Brain pericyte (primary cell): ENCODE measurements at places on chromosomes 4 and X.

DNA sequence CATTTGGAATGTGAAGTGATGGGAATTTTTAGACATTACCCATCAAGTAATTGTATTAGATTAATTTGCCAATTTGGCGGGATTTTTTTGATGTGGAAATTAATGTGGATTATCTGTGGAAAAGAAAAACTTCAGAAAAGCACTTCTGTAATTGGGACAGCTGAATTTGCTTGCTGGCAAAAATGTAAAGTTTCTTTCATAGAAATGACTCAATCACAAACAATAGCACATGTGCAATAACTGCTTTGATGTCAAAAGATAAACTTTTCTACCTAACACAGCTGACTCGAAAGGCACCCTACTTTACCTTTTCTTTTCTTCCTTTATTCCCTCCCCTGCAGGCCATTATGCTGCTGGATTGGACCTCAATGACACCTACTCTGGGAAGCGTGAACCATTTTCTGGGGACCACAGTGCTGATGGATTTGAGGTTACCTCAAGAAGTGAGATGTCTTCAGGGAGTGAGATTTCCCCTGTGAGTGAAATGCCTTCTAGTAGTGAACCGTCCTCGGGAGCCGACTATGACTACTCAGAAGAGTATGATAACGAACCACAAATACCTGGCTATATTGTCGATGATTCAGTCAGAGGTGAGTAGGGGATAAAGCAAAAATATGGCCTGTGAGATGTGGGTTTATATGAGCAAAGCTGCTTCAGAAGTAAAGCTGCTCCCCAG, 1.4 kb downstream of the AREG start:
- no peak for DNase-seq

DNA sequence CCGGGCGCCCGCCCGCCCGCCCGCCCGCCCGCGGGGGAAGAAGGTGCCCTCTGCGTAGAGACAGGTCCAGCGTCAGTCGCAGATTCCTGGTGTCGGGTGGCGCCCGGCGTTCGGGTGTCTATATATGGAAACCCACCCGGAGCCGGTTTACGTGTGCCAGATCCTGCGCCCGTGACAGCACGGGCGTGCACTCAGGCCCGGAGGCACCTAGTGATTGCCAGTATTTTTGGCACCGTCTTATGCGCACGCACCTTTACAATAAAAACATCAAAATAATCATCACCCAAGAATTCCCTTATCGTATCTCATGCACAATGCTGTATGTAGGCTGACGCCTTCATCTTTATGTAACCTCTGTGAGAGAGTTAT, 519 bp downstream of the SLC25A4 start:
- no peak for DNase-seq

DNA sequence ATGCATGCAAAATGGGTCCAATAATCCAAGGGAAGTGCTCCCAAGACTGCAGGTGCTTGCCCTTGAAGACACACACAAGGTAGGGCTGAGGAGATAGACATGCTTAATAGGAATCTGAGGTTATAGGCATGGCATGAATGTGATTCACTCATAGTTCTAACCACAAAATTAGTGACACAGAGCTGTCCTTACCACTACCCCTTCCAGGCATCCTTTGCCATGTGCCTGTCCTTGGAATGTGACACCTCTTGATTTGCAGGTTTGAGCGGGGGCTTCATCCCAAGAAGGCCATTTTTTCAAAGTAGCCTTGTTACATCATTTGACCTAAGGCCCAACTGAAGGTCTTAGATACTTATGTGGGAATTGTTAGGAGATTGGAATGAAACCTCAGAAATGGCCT, 112.5 kb downstream of the CCNG2 start:
- DNase-seq = no peak

DNA sequence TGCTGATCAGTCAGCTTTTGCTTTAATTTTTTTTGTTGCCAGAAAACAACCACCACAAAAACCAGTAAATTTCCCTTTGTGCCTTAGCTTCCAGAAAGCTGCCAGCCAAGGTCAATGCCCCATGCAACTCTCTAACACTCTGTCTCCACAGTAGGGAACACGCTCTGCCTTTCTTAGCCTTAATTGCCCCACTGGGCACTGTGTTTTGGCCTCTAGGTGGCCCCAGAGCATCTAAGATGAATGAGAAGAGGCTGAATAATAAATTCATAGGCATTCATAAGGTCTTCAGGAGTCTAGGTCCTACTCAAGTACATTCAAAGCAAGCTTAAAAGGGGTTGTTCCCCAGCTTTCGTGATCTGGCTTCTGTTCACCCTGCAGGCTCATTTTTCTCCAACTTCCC, 57.7 kb upstream of the PASD1 start:
- DNase-seq = no peak

- DNase-seq = no peak
Measured at GRCh38 chrX:72247206-72247942, 8.5 kb upstream of the ERCC6L start.

GRCh38 chr4:164438321-164438720, 315.6 kb upstream of the SMIM31 start:
- DNase-seq = no peak

DNA sequence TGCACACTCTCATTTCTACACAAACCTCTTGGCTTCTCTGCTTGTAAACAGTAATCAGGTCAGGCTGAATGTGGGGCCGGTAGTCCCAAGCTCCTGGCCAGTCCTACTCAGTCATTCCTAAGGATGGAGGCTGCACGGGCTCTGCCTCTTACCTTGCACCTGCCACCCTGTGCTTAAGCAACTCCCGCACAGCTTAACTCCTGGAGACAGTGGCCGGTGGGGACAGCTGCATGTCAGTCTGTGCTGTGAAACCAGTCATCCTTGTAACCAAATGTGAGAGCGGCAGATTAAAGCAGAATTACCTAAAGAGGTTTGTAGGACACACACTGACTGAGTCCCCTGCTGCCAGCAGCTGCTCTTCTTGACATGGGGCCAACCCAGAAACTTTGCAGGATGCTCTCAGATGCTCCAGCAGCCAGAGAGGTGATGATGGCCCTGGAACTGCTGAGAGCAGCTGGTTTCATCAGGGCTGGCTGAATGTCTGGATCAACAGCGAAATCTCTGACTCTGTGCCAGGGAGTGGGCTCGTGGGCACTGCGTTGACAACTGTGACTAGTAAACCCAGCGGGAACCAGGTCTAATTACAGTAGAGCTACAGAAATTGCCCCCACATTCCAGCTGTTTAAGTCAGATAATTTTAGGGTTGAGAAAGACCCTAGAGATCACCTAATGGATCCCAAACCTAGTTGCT, 123.7 kb downstream of the ANAPC4 start:
- DNase-seq = no peak

GRCh38 chr4:149311076-149311475, 504.6 kb downstream of the IQCM start:
- no peak for DNase-seq

DNA sequence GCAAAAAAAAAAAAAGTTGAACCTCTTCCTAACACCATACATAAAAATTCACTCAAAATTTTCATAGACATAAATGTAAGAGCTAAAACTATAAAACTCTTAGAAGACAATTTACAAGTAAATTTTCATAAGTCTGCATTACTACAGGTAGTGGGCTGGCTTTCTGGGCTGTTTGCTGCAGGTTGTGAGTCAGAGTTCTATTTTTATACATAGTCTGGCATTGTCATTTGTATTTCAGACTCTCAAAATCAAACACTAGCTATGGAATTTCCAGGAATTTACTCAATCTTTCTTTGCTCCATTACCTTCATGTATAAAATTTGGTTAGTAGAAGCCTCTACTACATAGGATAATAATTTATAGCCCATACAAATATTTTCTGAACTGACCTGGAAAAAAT, 227.2 kb downstream of the COX18 start:
- no peak for DNase-seq

DNA sequence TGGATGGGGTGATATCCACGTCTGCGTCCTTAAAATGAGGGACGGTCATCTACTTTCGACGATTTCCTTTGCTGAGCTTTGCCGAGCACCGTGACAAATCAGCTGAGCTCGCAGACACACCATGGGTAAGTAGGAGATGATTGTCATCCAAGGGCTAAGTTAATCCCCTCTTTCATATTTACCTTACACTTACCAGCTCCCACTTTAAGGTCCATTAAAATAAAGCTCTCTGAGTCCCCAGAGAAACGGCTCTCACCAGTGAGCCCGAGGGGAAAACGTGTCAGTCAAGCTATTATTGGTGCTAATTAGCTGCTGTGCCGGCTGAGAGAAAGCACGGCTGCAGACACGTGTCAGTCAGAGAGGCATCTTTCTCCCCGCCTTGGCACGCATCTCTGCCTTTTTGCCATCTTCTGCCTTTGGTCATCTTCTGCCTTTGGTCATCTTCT, 72.2 kb downstream of the CRLF2 start:
- DNase-seq = no peak

GRCh38 chr4:113272523-113272922, 223.1 kb downstream of the ANK2 start:
- no peak for DNase-seq

DNA sequence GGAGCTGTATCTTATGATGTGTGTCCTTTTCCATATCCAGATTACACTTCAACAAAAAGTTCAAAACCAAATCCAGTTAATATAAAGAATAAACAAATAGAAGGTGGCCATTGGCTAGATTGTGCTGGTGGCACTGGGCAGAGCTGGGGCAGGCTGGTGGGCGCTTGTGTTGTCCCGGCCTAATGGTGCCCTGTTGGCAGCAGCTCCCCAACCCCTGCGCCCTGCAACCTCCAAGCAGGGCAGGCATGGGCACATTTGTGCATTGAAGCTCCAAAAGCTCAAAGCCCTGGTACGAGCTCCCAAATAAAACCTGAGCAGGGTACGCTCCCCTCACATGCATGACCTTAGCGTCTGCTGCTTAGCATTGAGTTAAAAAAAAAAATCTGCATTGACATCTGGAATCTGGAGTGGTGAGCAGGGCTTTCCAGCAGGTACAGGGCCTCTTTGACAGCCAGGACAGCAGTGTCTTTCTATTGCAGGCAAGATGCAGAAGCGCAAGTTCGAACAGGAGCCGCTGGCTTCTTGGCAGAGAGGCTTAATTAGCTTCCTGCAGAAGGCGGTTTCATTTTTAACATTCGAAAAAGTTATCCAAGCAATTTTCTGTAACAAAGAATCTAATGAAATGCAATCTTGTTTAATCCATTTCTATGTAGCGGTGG, 25.9 kb upstream of the NYX start:
- DNase-seq = no peak

DNA sequence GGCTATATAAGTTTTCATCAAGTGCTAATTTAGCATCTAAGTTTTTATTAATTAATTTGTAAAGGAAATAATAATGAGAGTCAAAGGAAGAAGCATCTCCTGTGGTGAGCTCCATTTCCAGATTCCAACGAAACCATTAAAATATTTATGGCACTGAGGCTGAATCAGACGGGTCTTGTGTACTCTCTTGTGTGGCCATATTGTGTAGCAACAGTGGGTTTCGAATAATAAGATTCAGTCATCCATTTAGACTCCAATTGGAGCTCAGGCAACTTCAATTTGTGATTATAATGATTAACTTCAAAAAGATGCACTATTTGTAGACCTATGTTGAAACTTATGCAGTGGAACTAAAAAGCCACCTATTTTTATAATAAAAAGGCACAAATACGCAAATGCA, 82.4 kb downstream of the SNCA start:
- DNase-seq = no peak

DNA sequence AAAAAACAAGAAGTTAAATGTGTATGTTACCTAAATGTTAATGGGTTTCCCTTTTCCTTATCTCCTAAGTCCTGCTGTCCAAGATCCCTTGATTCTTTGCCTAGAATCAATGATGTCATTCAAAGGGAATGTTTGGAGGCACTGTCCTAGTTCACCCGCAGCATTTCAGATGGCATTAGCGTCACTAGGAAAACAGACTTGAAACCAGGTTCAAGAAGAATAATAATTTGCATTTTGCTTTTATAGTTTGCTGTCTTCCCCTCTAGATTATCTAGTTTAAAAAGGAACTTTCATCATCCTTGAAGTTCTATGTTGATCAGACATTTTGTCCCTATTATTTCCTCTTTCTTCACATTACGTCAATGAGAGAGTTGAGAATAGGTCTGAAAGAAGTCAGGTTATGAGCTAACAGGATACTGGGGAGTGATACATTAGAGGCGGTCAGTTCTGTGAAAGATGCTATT, 234.1 kb upstream of the PGRMC2 start:
- no peak for DNase-seq

DNA sequence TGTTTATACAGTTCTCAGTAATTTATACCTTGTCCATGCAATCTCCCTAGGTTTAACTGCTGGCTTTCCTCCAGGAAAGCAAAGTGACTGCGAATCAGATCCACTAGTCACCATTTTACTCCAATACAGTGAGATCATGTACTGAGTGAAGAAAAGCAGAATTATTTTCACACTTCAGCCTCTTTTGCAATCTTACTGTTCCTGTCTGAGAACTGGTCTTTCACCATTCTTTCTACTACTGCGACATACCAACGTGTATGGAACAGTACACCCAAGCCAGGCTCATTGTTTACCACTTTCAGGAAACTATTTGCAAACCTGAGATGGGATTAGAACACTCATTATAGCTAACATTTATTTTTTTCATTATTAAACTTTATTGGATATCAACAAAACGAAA, 8.0 kb upstream of the MSL3 start:
- DNase-seq = no peak

DNA sequence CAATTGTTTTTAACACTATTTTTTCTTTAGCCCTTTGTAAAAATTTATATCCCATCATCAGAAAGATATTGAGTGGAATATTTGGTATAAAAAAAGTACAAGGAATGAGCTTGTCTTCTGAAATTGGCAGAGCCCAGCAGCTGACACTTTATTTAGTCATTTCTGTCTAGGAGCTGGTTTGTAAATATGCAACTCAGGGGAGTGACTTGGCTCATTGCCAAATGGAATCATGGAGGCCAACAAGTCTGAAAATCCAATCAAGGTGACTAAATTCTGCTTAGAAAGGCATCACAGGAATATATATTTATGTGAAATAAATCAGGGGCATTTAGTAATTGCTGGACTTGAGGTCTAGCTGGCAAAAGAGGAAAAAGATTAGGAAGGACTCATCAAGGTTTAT, 74.4 kb downstream of the OTC start:
- DNase-seq = no peak

DNA sequence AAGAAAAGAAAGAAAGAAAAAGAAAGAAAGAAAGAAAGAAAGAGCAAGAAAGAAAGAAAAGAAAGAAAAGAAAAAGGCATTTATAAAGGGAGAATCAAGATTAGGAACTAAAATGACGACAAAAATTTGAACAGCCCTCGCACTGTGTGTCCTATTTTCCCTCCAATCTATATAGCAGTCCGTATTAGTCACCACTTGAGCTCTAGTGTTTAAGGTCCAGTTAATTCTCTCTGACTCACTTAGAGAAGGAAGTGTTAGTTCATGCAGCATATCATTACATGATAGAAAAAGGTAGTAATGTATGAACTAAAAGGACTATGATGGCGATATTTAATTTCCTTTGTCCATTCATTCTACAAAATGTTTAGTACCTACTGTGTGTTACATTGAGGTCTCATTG, 122.7 kb downstream of the CBLL2 start:
- DNase-seq = no peak
